ENCODE measurements at places on chromosomes 6 and 20.

DNA sequence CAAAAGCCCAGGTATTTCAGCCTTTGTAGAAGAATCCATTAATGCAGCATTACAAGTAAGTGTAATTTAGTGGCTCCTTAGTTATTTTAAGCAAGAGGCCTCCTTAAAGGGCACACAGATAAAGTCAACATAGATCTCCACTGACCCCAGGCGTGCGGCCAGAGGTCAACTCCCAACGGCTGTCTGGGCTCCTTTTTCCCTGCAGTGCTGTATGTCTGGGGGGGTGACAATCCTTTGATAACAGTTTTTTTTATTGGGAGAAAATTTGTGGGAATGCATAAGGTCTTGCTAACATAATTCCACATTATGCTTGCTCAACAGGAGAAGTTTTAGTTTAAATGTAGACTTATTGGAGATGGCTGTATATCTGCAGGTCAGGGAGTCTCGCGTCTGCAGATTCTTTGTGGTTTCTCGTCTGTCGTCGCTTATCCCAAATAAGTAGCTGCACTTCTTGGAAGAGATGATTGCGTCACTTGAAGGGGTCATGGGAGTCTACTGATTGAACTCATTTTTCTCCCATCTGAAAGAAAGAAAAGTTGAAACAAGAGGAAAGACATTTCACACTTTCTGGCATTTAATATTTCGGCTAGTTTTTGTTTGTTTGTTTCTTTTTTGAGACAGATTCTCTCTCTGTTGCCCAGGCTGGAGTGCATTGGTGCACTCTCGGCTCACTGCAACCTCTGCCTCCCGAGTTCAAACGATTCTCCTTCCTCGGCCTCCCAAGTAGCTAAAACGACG, 151.7 kb upstream of the AKAP12 start:
- DNase-seq, result no peak

DNA sequence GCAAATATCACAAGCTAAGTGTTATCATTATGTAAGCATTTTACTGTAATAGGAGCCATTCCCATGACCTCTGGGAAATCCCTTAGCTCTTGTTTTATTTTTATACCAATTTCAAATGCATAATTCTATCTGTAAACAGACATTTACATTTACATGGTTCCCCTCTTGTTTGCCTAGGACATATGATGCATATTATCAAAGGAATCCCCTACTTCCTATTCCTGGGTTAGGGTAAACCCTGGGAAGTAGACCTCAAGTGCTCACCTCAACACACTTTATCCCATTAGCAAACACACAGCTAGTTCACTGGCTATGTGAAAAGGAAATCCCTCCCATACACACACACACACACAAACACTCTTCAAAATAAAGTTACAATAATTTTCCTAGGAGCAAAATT, 27.1 kb downstream of the PDE10A start:
- no peak for DNase-seq

DNA sequence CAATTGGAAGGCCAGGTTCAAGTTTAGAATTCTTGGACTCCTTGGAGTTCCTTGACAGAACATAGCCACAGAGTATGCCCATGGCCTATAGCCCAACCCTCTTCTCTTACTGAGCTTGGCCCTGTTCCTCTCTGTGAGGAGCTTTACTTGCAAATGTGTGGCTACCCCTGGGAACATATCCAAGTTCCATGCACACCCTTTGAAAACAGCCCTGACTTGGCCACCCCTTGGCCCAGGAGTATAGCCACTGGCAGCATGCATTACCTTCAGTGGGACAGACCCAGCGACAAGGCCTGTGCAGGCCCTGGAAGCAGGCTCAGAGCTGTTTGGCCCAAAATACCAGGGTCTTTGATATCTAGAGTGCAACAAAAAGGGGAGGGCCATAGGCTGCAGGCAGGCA, 19.5 kb upstream of the MAS1 start:
- no peak for DNase-seq

GRCh38 chr6:36698196-36698595, 570 bp downstream of the RAB44 start:
- DNase-seq, result no peak

DNA sequence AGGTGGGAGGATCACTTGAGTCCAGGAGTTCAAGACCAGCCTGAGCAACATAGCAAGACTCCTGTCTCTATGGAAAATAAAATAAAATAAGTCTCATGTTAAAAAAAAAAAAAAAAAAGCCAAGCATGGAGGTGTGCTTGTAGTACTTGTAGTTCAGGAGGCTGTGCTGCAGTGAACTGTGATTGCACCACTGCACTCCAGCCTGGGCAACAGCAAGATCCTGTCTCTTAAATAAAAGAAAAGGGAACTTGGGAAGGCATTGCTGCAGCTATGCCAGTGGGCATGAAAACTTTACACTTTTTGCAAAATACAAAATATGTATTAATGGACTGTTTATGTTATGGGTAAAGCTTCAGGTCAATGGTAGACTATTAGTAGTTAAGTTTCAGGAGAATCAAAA, 37.5 kb upstream of the REV3L start:
- DNase-seq, result no peak

GRCh38 chr6:28580475-28580874, 54.8 kb downstream of the GPX5 start:
- DNase-seq, result no peak

DNA sequence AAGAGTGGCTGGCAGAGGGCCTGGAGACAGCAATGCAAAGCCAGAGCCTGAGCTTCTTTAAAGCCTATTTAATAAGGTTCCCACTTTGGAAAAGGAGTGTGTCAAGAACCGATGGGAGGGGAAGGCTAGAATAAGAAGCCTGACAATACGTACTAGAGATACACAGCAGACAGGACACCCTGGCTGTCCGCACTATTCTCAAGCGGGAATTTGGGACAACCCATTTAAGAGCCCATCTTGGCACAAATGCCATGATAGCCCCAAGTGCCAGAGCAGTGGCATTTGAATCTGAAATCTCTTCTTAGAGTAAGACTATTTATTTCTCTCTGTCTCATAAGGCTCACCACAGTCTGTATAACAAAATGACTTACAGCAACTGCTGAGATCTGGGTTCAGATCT, 3.1 kb downstream of the GMDS start:
- DNase-seq, result no peak

- no peak for DNase-seq
Observed at GRCh38 chr20:11459090-11459890, 458.4 kb upstream of the BTBD3 start.

DNA sequence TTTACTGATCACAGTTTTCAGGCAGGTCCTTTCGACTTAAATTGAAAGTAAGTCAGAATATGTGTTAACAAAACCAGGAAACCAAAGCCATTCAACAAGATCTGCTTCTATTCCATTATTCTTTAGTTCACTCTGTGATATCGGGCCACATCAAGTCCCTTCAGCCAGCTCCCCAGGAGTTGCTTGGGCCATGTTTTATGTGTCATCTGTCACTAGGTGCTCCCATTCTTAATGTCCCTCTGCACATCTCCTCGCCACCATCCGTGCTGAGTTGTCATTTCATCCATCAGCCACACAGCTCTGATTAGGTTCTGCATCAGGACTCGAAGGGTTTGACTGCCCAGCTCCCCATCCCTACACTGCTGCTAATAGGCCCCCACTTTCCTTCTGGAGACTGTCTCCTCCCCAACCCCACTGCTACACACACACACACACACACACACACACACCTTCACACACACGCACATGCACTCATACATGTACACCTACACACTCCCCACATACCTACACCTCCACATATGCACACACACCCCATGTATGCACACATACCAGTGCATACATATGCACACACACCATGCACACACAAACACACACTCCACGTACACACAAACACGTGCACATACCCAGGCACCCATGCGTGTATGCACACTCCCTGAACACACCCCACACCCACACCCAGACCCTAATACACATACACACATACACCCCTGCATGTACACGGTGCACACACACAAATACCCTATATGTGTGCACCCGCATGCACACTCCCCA, 143.3 kb upstream of the GMDS start:
- no peak for DNase-seq

DNA sequence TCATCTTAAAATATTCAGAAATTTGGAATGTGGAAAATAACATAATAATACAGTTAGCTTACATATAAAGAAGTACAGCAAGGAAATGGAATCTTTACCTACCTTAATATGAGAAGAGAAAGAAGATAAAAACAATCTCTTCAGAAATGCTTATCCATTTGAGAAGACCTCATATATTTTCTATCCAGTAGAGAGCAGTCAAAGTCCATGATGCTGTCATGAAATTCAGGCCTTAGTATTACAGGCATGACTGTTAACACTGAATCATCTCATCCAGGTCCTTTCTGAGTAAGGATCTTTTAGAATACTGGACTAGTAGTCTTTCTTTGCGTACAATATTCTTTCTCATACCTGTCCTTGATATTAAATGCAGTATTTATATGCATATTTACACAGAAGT, 713.4 kb downstream of the CD109 start:
- DNase-seq, result no peak

- no peak for DNase-seq
Observed at GRCh38 chr20:3930265-3931206, 41.3 kb downstream of the PANK2 start.

- DNase-seq, result no peak
Observed at GRCh38 chr20:38164069-38164468, 1.0 kb downstream of the TGM2 start.

GRCh38 chr6:154842833-154843232, 109.6 kb downstream of the SCAF8 start:
- no peak for DNase-seq

- no peak for DNase-seq
Observed at GRCh38 chr6:156727715-156728385, 49.3 kb upstream of the ARID1B start.

DNA sequence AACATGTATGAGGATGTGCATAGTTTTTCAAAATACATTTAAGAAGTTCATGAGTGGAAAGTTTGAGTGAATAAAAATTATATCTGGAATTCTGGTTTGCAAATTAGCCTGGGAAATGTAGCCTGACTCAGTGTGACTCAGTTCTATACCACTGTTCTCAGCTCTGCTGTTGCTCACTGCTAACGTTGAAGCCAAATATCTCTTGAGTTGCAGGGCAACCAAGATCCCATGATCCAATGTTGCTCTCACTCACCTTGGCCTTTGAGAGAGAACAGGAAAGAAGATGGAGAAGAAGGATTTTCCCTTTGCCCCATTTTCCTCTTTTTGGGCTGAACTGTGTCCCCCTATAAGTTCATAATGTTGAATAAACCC, 28.9 kb downstream of the PSMB9 start:
- DNase-seq, result no peak

DNA sequence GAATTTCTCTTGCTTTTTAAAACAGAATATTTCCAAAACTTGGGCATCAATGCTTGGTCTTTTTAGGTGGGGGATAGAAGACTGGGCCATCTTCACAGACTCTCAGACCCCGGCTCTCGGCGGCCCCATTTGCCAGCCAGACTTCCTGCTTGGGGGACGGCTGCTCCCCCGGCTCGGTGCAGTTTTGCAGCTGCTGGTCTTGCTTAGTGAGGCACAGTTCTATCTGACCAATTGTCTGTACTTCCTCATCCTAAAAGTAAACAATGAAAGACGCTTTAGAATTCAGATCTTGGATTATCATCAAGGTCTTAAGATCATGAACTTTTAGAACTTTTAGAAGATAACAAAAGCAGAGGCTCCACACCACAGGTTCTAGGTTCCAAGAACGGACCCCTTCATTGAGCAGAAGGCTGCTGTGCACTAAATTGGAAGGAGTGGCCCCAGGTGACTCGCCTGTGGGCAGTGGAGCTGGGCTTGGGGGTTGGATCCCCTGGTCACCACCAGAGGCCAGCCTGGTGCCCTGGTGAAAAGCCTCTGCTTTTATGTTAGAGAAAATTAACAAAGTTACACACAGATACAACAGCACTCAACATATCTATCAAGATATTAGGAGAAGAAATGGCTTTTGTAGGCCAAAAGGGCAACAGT, 26.7 kb downstream of the RNASET2 start:
- no peak for DNase-seq

- no peak for DNase-seq
Observed at GRCh38 chr6:136031982-136032381, 180.5 kb downstream of the PDE7B start.

DNA sequence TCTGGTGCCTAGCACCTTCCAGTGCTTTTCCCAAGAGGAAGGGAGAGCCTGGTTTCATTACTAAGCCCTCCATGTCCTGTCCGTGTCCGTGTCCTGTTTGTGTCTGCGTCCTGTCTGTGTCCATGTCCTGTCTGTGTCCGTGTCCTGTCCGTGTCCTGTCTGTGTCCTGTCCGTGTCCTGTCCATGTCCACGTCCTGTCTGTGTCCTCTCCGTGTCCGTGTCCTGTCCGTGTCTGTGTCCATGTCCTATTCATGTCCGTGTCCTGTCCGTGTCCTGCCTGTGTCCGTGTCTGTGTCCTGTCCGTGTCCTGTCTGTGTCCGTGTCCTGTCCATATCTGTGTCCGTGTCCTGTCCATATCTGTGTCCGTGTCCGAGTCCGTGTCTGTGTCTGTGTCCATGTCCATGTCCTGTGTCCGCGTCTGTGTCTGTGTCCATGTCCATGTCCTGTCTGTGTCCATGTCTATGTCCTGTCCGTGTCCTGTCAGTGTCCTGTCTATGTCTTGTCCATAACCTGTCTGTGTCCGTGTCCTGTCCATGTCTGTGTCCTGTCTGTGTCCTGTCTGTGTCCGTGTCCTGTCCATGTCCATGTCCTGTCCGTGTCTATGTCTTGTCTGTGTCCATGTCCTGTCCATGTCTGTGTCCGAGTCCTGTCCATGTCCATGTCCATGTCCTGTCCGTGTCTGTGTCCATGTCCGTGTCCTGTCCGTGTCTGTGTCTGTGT, 54.4 kb upstream of the BHLHE23 start:
- no peak for DNase-seq

- no peak for DNase-seq
Observed at GRCh38 chr6:100464903-100465700, at the start of gene SIM1. Gene SIM1, minus strand, starts transcription at chr6:100464921. Its CDS starts 1,453 bp downstream, at chr6:100463468.

DNA sequence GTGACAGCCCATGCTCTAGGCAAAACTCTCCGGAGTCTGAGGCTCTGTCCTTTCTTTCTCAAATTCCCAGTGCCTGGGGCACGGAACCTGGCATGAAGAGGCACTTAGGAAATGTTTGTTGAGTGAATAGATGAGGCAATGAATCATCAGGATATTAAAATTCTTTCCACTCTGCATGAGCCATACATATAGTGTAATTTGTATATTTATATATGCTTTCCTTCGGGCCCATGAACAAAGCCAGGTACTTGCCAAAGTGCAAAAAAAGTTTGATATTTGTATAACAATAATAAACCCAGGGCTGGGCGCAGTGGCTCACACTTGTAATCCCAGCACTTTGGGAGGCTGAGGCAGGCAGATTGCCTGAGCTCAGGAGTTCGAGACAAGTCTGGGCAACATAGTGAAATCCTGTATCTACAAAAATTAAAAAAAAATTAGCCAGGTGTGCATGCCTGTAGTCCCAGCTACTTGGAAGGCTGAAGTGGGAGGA, 212.3 kb upstream of the ZNF217 start:
- no peak for DNase-seq

- DNase-seq, result no peak
Observed at GRCh38 chr20:63337786-63338420, 23.2 kb downstream of the CHRNA4 start.

Measured in NCI-H1930 (cell line).